Colonic mucosa (tissue), 4 donors: ENCODE measurements at places on chromosomes 4 and X. TPM values are rescaled to one million over a fixed set of nuclear protein-coding genes. Genes with fewer than 3 reads are reported as not detected.

GRCh38 chr4:8201321-8201781, 2.3 kb downstream of the SH3TC1 start:
- H3K27ac ChIP-seq: no peak overlapping the region
- no peak for DNase-seq
- peaks cover 8% of the 10 kb centered on the region for H3K4me1 ChIP-seq

DNA sequence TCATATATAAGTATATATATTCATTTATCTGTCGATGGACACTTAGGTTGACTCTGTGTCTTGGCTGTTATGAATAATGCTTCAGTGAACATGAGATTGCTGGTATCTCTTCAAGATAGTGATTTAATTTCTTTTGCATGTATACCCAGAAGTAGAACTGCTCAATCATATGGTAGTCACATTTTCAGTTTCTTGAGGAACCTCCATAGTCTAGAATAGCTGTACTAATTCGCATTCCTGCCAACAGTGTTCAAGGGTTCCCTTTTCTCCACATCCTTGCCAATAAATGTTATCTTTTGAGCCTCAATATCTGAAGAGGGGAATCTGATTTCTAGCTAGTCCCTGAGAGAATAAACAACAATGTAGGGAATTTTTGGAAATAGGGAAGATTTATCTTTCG, 32.4 kb upstream of the CCNG2 start:
- no peaks in the 10 kb centered on the region for H3K36me3 ChIP-seq
- H3K27me3 ChIP-seq: no peaks in the 10 kb centered on the region
- no peaks in the 10 kb centered on the region for H3K4me1 ChIP-seq
- no peak for DNase-seq
- H3K4me3 ChIP-seq: no peak overlapping the region

DNA sequence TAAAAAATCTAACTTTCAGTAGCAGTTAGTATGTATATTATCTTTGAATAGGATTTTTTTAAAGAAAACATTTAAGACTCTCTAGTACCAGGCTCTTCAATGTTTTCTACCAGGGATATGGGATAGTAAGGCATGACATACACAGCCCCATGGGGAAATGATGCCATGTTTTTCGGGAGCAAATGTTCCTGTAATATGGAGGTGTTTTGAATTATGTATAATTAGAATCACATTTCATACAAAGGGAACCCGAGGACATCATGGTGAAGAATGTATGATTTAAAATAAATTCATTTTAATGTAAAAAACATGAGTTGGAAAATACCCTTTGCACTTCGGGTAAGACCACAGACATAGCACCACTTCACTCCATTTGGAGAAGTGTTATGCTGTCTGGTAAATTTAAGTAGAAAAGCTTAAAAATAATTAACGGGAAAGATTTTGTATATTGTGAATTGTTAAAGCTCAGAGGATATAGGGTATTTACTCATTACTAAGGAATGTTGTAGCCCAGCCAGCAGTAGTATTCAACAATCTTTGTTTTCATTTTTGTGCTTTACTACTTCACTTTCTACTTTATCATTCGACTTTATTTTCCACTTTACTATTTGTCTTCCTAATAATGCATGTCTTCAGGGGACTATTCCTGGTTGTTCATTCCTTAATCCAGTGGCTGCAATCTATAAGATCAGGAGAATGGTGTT, 2050.7 kb downstream of the ARAP2 start:
- H3K4me1 ChIP-seq: no peaks in the 10 kb centered on the region
- no peak overlapping the region for H3K4me3 ChIP-seq
- no peak for DNase-seq
- no peaks in the 10 kb centered on the region for H3K36me3 ChIP-seq
- no peak overlapping the region for H3K27ac ChIP-seq

GRCh38 chr4:11566444-11567022, 137.8 kb upstream of the HS3ST1 start:
- peak overlapping the region; percentile 37 for H3K27ac ChIP-seq
- H3K4me1 ChIP-seq: no peaks in the 10 kb centered on the region
- H3K4me3 ChIP-seq: no peak overlapping the region
- no peak for DNase-seq
- H3K36me3 ChIP-seq: no peaks in the 10 kb centered on the region
- H3K27me3 ChIP-seq: no peaks in the 10 kb centered on the region

GRCh38 chr4:70518716-70519115, 347 bp downstream of the AMTN start:
- no peak for DNase-seq
- no peaks in the 10 kb centered on the region for H3K4me1 ChIP-seq
- no peak overlapping the region for H3K4me3 ChIP-seq

- DNase-seq: no peak
- H3K27ac ChIP-seq: no peak overlapping the region
- no peaks in the 10 kb centered on the region for H3K27me3 ChIP-seq
- H3K36me3 ChIP-seq: no peaks in the 10 kb centered on the region
- H3K4me1 ChIP-seq: no peaks in the 10 kb centered on the region
Observed at GRCh38 chrX:146396409-146396808, 413.2 kb upstream of the CXorf51B start.

- H3K36me3 ChIP-seq: no peaks in the 10 kb centered on the region
- DNase-seq: no peak
- no peak overlapping the region for H3K4me3 ChIP-seq
Observed at GRCh38 chrX:65894133-65894532, 145.7 kb downstream of the VSIG4 start.

GRCh38 chrX:31199056-31199839, 127.4 kb upstream of the FTHL17 start:
- H3K4me1 ChIP-seq: no peaks in the 10 kb centered on the region
- H3K4me3 ChIP-seq: no peak overlapping the region
- no peak for DNase-seq
- no peaks in the 10 kb centered on the region for H3K36me3 ChIP-seq

GRCh38 chr4:147924604-147925412, 192.9 kb downstream of the ARHGAP10 start:
- no peaks in the 10 kb centered on the region for H3K4me1 ChIP-seq
- no peak overlapping the region for H3K4me3 ChIP-seq
- H3K36me3 ChIP-seq: no peaks in the 10 kb centered on the region
- H3K27me3 ChIP-seq: no peaks in the 10 kb centered on the region
- no peak overlapping the region for H3K27ac ChIP-seq

GRCh38 chrX:15128861-15129260, 141.0 kb downstream of the ASB9 start:
- no peak overlapping the region for H3K4me3 ChIP-seq
- H3K27ac ChIP-seq: peak overlapping the region; percentile 43
- DNase-seq: no peak
- no peaks in the 10 kb centered on the region for H3K27me3 ChIP-seq

DNA sequence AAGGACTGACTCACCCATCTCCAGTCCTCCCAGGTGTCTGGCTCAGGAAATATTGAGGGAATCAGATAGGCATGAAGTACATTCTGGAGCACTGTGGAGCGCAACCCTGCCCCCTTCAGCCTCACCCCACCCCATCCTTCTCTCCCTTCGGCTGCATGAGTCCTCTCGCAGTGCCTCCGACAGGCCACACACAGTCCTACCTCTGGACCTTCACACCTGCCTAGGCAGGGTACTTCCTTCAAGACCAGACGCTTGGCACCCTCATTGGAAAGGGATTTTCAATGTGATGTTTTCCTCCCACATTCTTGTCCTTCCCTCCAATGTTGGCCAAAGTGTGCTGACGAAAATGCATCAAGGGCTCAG, 26.8 kb upstream of the PPP2R2C start:
- peak; percentile 7 for DNase-seq
- H3K27me3 ChIP-seq: no peaks in the 10 kb centered on the region
- H3K4me1 ChIP-seq: no peaks in the 10 kb centered on the region
- H3K4me3 ChIP-seq: no peak overlapping the region
- H3K27ac ChIP-seq: no peak overlapping the region
- H3K36me3 ChIP-seq: no peaks in the 10 kb centered on the region

- DNase-seq: no peak
- H3K36me3 ChIP-seq: no peaks in the 10 kb centered on the region
- H3K4me1 ChIP-seq: no peaks in the 10 kb centered on the region
- H3K27me3 ChIP-seq: no peaks in the 10 kb centered on the region
Observed at GRCh38 chrX:1493877-1494510, 41.3 kb upstream of the ASMTL start.

DNA sequence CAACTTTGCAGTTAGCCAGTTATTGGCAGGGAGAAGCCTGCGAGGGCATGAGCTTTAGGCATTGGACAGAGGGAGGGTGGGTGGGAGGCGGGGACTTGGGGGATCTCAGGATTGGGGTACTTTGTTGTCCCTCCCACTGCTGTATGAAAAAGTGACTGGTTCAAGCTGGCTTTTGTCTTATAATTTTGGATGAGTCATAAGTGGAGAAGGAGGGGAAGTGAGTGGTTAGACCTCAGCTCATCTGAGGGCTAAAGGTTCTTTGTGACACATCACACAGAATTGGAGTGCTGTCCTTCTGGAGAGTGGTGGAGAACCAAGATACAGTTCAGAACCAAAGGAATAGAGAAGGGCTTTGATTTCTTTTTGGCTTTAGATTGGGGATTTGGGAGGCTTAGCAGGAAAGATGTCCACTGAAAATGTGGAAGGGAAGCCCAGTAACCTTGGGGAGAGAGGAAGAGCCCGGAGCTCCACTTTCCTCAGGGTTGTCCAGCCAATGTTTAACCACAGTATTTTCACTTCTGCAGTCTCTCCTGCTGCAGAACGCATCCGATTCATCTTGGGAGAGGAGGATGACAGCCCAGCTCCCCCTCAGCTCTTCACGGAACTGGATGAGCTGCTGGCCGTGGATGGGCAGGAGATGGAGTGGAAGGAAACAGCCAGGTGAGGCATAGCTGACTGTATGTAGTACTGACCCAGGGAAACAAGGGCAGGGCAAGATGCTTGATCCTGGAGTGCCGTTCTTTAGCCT, at the start of gene SLC4A4:
Gene SLC4A4 (plus strand): TSS at position 175 of the 748 bp plus-strand sequence.
- H3K27me3 ChIP-seq: no peaks in the 10 kb centered on the region
- H3K27ac ChIP-seq: no peak within 1 kb of the TSS
- no peak for DNase-seq
- H3K36me3 ChIP-seq: no peaks in the 10 kb centered on the region

- no peak overlapping the region for H3K27ac ChIP-seq
- no peaks in the 10 kb centered on the region for H3K4me1 ChIP-seq
- no peak overlapping the region for H3K4me3 ChIP-seq
- no peak for DNase-seq
- no peaks in the 10 kb centered on the region for H3K36me3 ChIP-seq
Observed at GRCh38 chrX:144896323-144896722, 351.0 kb upstream of the SPANXN1 start.

DNA sequence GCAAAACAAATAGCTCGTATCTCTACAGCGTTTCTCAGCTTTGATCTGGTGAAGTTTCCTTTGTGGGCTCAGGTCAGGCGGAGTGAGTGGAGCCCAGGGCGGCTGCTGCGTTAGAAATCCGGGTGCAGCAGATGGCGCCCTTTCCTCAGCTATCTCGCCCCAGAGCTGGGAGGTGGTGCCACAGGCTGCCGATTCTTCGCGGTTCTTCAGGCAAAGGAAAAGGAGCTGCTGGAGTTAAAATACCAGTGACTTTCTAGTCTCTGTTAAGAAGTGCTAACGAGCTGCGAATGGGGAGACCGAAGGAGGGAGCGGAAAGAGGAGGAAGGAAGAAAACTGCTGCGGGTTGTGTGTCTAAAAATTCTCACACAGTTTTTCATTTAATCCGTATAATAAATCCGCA, 114.6 kb downstream of the CPE start:
- DNase-seq: peak; percentile 64
- no peak overlapping the region for H3K4me3 ChIP-seq
- H3K27ac ChIP-seq: no peak overlapping the region
- H3K27me3 ChIP-seq: no peaks in the 10 kb centered on the region

DNA sequence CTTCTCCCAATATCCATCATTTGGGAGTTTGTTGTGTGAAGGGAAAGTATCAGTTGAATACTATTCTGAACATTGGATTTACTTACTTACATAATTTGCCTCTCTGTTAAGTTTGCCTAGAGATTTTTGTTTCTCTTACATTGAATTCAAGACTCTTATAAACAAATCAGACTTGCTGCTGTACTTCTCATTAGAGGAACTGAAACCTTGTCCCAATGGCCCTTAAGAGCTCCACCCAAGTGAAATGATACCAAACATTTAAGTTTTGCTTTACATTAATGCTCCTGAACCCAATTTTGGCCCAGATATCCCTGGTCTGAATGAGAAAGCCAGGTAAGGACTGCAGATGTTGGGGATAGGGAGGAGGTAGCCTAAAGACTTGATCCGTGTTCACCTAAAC, 32.0 kb downstream of the HAND2 start:
- no peaks in the 10 kb centered on the region for H3K4me1 ChIP-seq
- H3K36me3 ChIP-seq: no peaks in the 10 kb centered on the region
- no peak overlapping the region for H3K27ac ChIP-seq
- DNase-seq: no peak

GRCh38 chr4:16006771-16007446, 43.9 kb upstream of the FGFBP2 start:
- no peaks in the 10 kb centered on the region for H3K36me3 ChIP-seq
- no peaks in the 10 kb centered on the region for H3K27me3 ChIP-seq
- H3K4me1 ChIP-seq: no peaks in the 10 kb centered on the region
- no peak overlapping the region for H3K4me3 ChIP-seq
- DNase-seq: no peak

GRCh38 chr4:78904143-78904542, 35.1 kb downstream of the PAQR3 start:
- peaks cover 3% of the 10 kb centered on the region for H3K4me1 ChIP-seq
- no peaks in the 10 kb centered on the region for H3K27me3 ChIP-seq
- H3K27ac ChIP-seq: no peak overlapping the region
- no peak for DNase-seq

- H3K27ac ChIP-seq: no peak overlapping the region
- H3K36me3 ChIP-seq: no peaks in the 10 kb centered on the region
- no peaks in the 10 kb centered on the region for H3K4me1 ChIP-seq
- no peak for DNase-seq
Observed at GRCh38 chrX:152929898-152930297, 32.0 kb downstream of the ZNF185 start.

DNA sequence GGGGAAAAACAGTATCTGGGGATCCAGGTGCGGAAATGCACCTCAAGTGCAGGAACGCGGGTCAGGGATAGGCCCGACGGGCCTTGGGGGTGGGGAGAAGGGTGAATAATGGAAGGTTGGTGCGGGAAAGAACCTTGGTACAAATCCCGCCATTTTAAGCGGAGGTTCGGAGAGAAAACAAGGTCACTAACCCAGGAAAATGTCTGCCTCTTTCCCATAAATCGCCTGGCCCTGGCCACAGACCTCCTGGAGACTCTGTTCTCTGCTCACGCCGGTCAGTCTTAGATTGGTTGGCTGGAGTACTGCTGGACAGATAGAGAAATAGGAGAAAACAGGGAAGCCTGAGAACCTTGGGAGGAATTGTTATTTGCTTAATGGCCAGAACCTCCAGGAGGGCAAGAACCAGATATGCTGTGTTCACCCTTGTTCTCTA, 897 bp upstream of the FBXL5 start:
- peak overlapping the region; percentile 93 for H3K27ac ChIP-seq
- H3K36me3 ChIP-seq: no peaks in the 10 kb centered on the region
- H3K4me1 ChIP-seq: peaks cover 12% of the 10 kb centered on the region
- no peak for DNase-seq
- peak overlapping the region; percentile 65 for H3K4me3 ChIP-seq
- H3K27me3 ChIP-seq: no peaks in the 10 kb centered on the region

The NLGN4X gene
- total RNA-seq: 2.2 TPM

The TREX2 gene
- 1.2 TPM for total RNA-seq

The INTU gene
- total RNA-seq: 3.0 TPM

The TEX13C gene
- not detected for total RNA-seq

The CD38 gene
- total RNA-seq: 2.6 TPM

The PDLIM3 gene
- 34.9 TPM for total RNA-seq

The VCX2 gene
- not detected for total RNA-seq
